ENCODE measurements at places on chromosomes 16 and 17.

DNA sequence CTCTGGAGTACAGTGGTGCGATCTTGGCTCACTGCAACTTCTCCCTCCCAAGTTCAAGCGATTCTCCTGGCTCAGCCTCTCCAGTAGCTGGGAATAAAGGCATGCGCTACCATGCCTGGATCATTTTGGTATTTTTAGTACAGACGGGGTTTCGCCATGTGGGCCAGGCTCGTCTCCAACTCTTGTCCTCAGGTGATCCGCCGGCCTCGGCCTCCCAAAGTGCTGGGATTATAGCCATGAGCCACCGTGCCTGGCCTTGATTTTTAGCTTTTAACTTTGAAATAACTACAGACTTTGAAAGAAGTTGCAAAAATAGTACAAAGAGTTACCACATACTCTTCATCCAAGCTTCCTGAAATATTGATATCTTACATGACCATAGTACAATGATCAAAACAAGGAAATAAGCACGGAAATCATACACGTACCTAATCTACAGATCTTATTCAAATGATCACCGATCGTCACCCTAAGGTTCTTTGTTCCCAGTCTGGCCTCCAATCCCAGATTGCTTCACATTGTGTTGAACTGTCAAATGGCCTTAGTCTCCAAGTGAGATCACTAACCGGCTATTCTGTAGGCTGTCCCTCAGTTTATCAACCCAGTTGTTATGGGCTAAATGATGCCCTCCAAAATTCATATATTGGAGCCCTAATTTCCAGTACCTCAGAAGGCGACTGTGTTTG is 18.4 kb downstream of the NPIPA1 start:
- DNase-seq, result no peak

GRCh38 chr17:60665602-60666001 is 12.0 kb upstream of the BCAS3 start:
- DNase-seq, result no peak

- DNase-seq, result peak; percentile 88
Observed at GRCh38 chr17:65750631-65751115, 189.2 kb upstream of the AXIN2 start.

DNA sequence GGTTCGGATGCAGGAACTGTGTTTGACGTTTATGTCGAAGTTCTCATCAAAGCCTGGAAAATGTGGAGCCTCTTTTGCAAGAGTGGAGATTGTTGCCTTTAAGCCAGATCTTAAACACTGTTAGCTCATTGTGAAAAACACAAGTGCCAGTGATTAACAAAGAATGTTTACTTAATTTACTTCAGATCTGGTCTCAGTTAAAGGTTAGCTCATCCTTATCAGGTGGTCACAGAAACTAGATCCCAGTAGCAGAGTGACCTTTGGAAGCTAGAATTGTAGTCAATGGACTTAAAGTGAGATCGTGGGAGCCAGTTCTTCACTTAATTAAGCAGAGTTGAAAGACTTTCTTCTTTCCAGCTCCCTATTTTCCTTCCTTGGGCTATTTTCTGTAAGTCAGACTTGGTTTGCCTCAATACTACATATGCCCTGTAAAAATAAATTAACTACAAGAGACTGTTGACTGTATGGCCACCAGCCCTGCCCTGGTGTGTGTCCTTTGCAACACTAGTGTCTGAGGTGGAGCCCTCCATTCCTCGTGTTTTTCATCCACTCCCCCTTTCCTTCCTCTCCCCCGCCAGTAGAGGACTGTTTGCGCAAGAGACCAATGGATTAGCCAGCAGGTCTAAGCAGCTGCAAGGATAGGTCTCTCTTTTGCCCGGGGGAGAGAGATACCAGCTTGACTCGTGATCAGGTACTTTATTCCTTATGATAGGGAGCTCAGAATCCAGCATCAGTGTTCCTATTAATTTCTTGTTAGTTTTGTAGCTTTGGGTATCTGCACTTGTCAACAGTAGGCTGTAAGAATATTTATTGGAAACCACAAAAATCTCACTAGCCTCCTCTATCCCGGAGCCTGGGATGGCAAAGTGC is 20.2 kb downstream of the FBXO39 start:
- no peak for DNase-seq

GRCh38 chr16:86101137-86101896 is 202.4 kb downstream of the IRF8 start:
- no peak for DNase-seq

DNA sequence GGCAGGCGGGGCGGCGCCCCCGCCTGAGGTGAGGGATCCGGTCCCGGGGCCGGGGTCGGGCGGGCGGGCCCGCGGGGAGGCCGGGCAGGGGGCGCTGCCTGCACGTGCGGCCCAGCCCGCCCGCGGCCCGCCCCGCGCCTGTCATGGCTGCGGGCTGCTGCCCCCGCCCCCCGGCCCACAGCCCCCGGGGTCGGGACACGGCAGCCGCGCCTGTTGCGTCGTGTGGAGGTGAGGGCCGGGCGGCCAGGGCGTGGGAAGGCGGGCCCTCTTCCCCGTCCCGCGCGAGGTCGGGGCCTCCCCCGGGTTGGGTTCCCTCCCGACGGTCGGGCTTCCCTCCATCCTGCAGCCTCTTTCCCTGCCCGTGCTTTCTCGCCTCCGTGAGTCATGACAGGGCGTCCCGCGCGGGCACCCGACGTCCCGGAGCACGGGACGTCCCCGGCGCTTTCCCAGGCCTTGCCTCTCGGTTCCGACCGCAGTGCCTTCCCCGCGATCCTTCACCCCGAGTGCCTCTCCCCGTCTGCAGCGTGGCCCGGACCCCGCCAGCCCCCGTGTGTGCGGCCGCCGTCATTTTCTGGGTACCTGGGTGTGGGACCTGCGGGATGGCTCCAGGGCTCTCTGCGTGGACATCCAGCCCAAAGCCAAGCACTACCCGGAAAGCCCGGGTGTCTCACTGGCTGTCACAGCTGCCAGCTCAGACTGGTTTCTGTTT is 76.7 kb downstream of the CHD9 start:
- DNase-seq, result no peak

- no peak for DNase-seq
Observed at GRCh38 chr16:3038256-3038655, 1.5 kb upstream of the BICDL2 start.

- DNase-seq, result no peak
Observed at GRCh38 chr16:25006504-25007056, 8.6 kb downstream of the ARHGAP17 start.

DNA sequence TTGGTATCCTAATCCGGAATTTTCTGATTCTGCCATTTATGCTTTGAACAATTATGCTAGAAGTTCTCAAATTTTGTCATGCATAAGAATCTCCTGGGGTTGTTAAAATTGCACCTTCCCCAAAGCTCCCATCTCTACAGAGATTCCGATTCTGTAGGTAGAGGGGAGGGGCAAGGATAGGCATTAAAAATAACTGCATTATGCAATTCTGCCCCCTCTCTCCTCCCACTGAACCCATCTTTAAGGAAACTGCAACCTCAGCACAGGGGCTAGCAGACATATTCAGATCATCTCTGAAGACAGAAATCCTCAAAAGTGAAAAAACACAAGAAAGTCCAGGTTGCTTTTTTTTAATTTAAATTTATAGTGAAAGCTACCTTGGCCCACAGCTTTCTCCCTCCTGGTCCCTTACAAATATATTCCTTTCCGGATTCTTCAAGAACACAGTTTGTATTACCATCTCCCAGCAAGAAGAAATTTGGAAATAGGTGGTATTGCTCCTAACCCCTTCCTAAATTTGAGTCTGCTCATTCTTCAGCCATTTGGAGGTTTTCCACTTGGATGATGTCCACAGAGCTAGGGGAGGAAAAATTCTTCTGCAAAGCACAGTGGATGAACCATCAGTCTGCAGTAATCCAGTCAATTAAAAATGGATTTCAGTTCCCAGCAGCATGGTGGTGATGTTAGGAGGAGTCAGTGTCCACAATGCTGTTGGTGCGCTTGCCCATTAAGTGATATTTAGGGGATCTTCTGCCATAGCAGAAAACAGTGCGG is 67.7 kb downstream of the RBFOX1 start:
- no peak for DNase-seq

DNA sequence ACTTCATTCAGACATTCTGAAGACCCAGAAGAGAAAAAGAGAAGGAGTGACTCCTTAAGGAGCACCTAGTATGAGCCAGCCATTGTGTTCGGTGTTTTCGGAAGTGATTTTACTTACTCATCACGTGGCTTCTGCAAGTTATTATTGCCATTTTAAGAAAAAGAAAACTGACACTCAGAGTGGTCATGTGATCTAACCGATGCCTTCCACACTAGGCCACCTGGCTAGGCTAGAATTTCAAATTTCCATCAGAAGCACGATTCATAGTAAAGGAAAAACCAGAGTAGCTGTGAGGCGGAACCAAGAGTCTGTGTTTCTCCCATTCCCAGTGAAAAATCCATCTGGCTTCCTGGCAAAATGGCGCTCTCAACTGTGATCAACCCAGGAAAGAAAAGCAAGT is 32.0 kb downstream of the GTF3C1 start:
- DNase-seq, result no peak

- DNase-seq, result no peak
Observed at GRCh38 chr17:5700745-5701144, 116.4 kb upstream of the NLRP1 start.

- DNase-seq, result no peak
Observed at GRCh38 chr17:75308732-75309629, 19.7 kb upstream of the SLC25A19 start.

GRCh38 chr17:51257150-51258081 is 2.4 kb downstream of the MBTD1 start:
- DNase-seq, result no peak

GRCh38 chr17:13590441-13590840 is 11.3 kb downstream of the HS3ST3A1 start:
- DNase-seq, result no peak

DNA sequence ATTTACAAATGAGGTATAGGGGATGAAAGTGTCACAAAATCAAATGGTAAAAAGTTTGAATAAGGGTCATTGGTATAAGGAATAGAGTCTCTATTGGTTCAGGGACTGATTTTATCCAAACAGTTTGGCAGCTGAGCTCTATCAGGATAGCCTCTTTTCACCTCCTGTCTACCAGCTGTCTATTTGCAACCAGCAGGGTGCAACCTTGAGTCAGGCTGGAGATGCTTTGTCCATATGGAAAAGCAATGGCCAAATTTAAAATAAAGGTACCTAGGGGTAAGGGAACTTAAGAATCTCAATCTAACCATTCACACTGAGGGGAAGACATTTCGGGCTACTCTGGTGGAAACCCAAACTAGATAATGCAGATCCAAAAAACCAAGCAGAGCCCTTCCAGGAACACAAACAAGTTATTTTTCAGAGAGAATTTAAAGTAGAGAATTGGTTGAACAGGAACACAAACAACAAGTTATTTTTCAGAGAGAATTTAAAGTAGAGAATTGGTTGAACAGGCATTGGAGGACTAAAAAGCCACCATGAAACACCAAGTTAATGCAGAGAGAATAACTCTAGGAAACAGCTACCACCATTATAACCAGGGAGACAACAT is 12.6 kb upstream of the CA10 start:
- DNase-seq, result peak; percentile 45

- DNase-seq, result no peak
Observed at GRCh38 chr17:49987290-49987585, 7.8 kb downstream of the DLX3 start.

GRCh38 chr17:2701996-2702741 is 9.4 kb downstream of the CLUH start:
- DNase-seq, result no peak

- no peak for DNase-seq
Observed at GRCh38 chr17:27559506-27560481, 71.2 kb upstream of the LGALS9 start.

- DNase-seq, result no peak
Observed at GRCh38 chr17:8419305-8419704, 16.4 kb upstream of the NDEL1 start.

- DNase-seq, result no peak
Observed at GRCh38 chr16:24758373-24758772, 28.9 kb downstream of the TNRC6A start.

- peak; percentile 62 for DNase-seq
Observed at GRCh38 chr16:27690608-27691007, 140.7 kb downstream of the KATNIP start.

DNA sequence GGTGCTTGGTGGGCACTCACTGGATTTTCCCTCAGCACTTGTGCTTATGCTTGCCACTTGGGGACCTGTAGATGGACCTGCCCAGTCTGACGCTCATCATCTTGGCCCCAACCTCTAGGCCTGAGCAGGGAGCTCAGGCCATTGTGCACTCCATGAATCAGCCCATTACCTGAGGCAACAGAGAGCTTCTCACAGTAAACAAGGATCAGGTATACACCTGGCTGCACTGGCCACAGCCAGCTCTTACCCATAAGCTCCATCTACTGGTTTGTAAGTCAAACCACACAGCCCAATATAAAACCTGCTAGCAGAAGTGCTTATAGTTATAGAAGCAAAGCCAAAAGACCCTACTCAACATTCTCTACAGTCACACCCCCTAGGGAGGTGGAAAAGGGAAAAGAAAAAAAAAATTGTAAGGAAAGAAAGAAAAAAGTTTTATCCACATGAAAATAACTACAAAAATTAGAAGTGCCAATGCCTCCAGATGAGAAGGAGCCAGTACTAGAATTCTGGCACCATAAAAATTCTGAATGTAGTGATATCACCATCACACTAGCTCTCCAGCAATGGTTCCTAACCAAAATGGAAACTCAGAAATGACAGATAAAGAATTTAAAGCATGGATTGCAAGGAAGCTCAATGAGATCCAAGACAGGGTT is 87.8 kb upstream of the CDH5 start:
- no peak for DNase-seq

- DNase-seq, result no peak
Observed at GRCh38 chr17:82029990-82030469, 1.4 kb upstream of the RAC3 start.

GRCh38 chr16:19566362-19566761 is 10.9 kb downstream of the VPS35L start:
- DNase-seq, result no peak

GRCh38 chr17:79405823-79406222 is 205.0 kb downstream of the RBFOX3 start:
- DNase-seq, result no peak

DNA sequence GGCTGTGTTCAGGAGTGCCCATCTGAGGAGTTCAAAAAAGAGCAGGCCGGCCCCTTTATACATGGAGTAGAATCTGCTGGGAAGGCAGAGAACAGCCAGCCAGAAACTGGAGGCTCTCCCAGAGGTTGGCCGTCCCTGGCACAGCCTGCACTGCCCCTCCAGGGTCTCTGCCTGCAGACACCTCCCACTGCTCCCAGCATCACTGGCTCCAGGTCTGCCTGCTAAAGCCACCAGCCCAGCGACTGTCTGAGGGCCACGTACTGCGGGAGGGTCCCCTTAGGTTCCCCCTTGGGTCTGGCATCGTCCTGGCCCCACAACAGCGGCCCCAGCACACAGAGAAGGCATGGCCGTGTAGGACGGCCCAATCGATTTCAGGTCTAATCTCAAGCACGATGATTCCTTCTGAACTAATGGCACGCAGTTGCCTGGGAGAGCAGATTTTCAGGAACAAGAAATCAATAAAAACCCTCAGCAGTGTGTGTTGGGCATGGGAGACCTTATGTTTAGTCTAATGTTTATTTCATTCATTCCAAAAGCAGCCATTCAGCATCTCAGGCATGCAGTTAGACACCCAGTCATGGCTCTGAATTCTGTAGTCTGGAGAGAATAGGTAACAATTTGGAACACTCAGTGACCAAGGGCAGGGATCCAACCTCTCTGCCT is 95.6 kb downstream of the PGS1 start:
- no peak for DNase-seq

- DNase-seq, result no peak
Observed at GRCh38 chr16:75378616-75379015, 54.7 kb downstream of the CFDP1 start.

Measured in COLO829 (cell line).